ENCODE measurements at places on chromosomes 3 and 15.

DNA sequence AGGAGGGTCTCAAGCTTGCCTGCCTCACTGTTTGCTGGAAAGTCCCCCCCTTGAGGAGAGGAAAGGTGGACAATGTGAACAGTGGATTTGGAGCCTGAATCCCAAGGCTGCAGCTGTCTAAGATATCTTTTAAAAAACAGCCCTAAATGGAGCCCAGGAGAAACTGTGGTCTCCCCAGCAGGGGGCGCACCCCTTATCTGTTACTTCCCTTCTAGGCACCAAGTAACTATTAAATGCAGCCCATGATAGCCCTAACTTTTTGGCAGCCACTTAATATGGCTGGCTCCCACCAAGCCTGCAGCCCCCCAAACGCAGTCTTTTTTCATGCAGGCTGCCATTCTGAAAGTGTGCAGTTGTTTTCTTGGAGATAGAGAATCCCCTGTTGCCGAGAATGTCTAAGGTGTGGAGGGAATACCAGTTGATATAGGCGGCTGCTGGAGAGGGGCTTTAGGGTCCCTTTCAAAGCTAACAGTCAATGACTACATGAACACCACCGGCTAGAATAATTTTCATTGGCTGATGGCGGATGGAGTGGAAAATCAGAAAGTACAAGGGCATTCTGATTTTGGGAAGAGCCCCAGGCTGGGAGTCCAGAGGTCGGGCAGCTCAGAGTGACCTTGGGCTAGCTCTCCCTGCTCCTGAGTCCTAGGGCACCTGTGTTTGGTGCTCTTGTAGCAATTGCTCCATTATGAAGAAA lies 1.3 kb downstream of the RHCG start:
- DNase-seq: peak; percentile 60

DNA sequence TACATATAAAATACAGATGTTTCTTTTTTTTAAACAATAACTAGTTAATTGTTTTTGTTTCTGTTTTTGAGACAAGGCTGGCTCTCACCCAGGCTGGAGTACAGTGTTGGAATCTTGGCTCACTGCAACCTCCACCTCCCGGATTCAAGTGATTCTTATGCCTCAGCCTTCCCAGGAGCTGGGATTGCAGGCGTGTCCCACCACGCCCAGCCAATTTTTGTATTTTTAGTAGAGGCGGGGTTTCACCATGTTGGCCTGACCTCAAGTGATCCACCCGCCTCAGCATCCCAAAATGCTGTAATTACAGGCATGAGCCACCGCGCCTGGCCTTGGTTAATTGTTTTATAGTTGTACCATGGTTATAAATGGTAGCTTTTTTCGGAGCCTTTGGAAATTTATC lies 72.3 kb downstream of the PIAS1 start:
- DNase-seq: no peak

DNA sequence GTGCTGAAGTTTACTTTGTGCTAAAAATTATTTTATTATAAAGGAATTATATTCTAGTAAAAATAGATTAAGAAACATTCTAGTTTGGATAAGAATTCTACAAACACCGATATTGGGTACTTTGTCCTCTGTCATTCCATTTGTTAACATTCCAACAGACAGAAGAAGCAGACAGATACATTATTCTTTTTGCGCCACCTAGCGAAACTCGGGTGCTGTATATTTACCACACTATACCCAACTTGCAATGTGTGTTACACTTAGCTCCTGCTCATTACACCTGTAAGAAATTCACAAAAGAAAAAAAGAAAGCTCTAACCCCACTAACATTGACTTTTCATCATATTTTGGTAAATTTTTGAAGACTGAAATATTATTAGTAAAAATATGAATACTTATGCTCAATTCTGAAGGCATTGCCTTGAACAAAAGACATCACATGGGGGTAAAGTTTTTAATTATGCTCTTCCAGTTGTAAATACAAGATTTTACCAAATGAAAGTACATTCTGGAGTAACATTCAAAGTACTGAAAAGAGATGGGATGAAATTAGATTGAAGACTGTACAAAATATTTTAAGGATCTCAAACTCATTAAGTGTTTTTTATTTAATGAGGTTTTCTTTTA lies 136.5 kb upstream of the MLF1 start:
- DNase-seq: no peak

- no peak for DNase-seq
Measured at GRCh38 chr3:126119976-126120375, 36.1 kb upstream of the SLC41A3 start.

Measured in activated naive CD4-positive, alpha-beta T cell treated with anti-CD3 and anti-CD28 coated beads, Interleukin-2, amount 50 U/mL, for 72 hours (primary cell).